ENCODE measurements at places on chromosomes 7 and 10.
A peak's percentile ranks its signal among the peaks of the same experiment; 100 is the strongest.

GRCh38 chr7:5699467-5700384 lies 81.7 kb downstream of the RNF216 start:
- DNase-seq: peak; percentile 80

DNA sequence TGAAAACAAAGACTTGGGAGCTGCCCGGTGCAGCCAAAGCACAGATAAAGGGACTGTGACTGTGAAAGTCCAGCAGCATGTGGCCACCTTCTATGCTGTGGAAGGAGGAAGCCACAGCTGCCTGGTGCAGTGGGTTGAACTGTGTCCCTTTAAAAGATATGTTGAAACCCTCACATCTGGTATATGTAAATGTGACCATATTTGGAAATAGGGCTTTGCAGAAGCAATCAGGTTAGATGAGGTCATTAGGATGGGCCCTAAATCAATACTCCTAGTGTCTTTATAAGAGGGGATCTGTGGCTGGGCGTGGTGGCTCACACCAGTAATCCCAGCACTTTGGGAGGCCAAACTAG lies 136.9 kb downstream of the GLI3 start:
- no peak for DNase-seq

DNA sequence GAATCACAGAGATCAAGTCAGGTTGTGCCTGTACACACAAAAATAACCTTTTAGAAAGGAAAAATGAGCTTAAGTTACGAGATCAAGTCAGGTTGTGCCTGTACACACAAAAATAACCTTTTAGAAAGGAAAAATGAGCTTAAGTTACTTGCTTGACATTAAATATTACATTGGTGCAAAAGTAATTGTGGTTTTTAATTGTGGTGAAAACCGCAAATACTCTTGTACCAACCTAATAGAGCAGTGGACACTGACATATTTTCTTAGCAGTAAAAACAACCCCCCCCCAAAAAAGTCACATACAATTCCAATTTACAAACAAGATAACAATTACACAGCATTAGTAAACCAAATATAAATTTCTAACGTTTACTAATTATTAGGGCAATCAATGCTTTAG lies 595.6 kb downstream of the GRM8 start:
- DNase-seq: no peak

DNA sequence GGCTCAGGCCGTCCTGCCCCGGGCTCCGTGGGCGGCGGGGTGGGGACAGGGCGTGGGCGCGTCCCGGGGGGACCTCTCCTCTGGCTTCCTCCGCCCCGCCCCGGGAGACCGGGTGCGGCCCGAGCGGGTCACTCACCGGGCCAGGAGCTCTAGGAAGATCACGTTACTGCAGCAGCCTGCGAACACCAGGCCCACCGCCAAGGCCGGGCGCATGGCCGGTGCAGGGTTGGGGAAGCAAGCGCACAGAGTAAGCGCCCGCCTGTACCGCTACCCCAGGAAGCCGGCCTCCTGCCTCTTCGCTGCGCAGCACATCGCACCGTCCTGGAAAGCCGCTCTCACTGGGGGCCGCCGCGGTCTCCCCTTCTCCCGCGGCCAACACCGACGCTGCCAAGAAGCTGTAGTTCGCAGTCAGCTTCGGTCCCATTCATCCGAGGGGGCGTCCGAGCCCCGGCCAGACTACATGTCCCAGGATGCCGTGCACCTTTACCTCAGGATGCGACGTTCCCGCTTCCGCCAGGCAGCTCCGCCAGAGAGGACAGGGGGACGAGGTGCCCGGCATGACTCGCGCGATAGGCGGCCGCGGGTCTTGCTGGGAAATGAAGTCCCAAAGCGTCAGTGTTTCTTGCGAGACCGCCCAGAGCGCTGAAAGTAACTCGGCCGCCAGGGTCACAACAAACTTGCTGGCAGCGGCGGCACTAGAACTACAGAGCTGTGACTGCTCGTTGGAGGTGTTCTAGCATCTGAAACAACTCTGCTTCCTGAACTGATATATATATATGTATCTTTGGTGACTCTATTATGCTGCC lies at the start of gene SLC35B4:
Gene SLC35B4 (minus strand): TSS at position 392 of the 806 bp plus-strand sequence. CDS start 179 bp downstream, at position 213.
- peak; percentile 97 for DNase-seq

DNA sequence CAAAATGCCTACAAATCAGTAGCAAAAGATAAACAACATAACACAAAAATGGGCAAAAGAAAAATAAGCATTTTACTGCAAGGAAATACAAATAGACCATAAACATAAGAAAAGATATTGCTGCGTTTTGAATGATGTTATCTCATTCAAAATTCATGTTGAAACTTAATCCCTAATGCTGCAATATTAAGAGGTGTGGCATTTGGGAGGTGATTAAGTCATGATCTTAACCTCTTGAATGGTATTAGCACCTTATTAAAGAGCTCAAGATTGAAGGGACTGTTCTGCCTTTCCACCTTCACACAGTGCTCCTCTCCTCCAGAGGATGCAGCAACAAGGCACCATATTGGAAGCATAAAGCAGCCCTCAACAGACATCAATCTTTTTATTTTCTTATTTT lies 12.4 kb upstream of the TNKS2 start:
- DNase-seq: no peak

DNA sequence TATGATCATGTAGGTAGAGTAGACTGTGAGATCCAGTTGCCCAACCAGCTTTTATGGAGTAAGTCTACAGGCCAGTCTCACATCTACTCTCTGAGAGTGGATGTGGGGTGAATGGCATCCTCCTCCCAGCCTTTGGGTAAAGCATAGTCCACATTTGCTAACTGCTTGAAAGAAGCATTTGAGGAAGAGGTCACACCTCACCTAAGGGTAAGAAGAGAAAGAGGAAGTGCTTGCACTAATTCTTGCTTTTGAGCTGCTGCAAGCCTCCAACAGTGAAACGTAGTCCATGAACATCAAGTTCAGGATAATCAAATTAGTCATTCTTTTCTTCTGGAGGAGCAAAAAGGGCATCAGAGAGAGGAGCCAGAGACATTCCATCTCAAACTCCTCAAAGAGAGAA lies 93.9 kb upstream of the AGR3 start:
- DNase-seq: no peak

DNA sequence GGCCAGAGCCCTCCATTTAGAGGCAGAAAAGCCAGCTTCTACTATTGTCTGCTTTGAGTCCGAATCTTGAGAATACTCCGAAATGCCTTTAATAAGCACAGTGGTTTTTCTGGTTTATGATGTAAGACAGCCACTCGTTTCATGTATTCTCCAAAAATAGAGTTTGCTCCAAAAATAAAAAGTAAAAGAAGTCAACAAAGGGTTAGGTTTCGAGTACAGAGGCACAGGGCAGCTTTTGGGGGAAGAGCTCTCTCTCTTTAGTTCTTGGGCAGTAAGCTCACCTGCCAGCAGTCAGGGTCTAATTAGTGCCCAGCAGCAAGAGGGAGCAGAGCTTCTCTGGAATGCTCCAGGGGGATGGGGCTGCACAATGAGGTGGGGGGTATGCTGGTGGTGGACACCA lies 20.2 kb downstream of the CREB3L2 start:
- DNase-seq: no peak

GRCh38 chr7:94440451-94441039 lies 45.9 kb downstream of the COL1A2 start:
- DNase-seq: no peak

All from NCI-H2171 treated with DMSO at 0.1 percent for 48 hours (cell line).